Fibroblast of mammary gland (primary cell): ENCODE measurements at places on chromosomes 2 and 18.

GRCh38 chr2:219225350-219225749, 4.1 kb downstream of the ATG9A start:
- no peak for DNase-seq

DNA sequence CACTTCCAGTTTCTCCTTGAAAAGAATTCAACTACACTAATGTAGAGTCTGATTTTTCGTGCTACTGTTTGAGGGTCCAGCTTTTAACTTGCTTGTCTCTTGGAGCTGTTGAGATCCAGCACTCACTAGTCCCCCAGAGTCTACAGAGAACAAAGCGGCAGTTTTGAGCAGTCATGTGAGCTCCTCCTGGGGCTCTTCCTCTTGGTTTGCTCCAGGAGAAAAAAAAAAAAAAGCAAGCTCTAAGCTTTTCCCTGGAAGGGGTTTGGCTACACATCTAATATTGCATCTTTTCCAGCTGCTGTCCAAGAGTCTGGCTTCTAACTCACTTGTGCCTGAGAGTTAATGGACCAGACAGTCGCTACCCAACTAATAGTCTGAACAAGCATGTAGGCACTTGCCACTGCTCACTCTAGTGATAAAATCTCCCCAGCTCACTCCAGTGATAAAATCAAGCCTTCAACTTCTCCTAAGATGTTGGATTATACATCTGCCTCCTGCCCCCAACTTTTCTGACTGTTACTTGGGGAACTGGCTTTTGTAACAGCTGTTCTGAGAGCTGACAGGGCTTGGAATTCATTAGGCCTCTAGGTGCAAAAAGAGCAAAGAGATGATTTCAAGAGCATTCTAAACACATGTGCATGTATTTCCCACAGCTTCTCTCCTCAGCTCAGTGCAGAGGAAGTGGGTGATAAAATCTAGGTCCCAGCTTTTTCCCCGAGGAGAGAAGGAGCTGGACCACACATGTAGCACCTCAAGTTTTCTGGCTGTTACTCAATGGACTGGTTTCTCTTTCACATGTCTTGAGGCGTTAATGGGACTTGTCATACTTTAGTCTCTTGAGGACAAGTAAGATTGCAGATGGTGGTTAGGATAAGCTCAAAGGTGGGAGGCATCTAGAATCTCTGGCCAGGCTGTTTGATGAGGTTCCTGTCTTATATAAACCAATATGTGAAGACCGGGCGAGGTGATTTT, 750.5 kb downstream of the LRP1B start:
- DNase-seq: no peak

DNA sequence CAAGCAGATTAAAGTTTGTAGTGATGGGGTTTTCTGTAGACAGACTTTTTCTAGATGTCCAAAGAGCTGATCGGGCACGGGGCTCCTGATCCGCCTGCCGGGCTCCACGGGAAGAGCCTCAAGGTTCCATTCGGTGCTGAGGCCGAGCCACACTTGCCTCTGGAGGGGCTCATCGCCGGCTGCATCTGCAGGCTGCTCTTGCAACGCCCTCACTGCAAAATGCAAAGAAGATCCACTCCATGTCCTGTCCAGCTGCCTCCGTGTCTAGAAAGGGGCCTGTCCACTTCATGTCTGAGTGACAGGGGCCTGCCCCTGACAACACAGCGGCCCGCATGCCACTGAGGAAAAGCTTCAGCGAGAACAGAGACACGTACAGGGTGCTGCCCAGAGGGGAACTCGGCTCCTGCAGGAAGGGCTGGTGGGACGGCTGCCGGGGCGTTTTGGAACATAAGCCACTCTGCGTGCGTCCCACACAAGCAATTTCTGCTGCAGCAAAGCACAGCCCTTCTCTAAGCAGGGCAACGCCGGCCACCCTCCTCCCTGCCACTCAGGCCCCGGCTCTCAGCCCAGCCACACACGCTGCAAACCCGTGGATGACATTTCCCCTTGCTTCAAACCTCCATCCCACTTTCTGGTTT, 53.6 kb upstream of the CTDP1 start:
- no peak for DNase-seq

DNA sequence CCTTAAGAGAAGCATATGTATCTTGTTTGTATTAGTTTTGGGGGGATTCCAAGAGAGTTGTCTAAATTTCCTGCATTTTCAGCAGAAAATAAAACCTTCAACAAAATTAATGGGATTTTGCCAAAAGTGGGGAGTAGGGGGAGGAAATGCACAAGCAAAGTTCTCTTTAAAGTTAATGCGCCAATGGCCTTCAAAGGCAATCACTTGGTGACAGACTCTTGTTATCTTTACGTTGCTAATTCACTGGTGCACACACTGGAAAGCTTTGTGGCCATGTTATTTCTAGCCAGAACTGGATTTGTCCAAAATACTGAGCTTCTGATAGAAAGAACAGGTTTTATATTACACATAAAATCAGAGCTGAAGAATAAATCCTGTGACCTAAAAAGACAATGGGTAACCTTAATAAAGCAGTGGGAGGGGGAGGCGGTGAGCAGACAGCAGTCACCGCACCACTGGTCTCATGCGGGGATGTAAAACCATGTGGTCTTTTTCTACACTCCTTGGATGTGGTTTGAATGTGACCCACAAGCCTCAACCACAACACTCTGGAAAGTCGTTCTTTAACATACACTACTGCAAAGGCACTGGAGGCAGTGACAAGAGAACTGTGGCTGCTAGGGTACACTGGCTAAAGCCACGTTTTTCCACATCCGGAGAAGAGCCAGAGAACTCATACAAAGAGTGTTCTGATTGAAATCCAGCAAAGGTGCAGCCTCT, 176.9 kb upstream of the SMAD7 start:
- DNase-seq: no peak

DNA sequence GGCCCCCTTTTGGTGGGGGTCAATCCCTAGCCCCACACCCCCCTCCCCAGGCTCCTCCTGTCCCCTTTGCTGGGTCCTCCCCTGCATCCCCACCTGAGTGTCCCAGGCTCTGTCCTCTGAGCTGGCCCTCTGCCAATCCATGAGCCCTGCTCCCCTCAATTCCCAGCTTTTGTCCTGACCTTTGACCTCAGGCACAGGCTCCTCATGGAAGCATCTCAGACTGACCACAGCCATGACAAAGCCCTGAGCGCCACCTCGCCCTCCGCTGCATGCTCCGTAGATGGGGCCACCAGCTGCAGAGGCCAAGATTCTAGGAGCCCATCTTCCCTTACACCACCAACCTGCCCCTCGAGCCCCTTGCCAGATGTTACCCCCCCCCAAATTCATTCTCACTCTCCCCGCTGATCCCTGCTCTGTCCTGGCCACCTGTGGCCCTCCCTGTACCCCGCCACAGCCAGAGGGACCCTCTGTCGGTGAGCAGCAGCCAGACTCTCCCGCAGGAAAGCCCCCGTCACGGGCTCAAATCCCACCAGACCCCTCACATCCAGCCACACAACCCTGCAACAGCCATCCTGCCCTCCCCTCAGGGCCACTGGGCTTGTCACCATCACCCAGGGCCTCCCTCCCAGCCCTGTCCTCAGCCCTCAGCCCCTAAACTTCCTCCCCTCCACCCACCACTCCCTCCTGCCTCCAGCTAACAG, 206.0 kb downstream of the MGAT5 start:
- DNase-seq: no peak

DNA sequence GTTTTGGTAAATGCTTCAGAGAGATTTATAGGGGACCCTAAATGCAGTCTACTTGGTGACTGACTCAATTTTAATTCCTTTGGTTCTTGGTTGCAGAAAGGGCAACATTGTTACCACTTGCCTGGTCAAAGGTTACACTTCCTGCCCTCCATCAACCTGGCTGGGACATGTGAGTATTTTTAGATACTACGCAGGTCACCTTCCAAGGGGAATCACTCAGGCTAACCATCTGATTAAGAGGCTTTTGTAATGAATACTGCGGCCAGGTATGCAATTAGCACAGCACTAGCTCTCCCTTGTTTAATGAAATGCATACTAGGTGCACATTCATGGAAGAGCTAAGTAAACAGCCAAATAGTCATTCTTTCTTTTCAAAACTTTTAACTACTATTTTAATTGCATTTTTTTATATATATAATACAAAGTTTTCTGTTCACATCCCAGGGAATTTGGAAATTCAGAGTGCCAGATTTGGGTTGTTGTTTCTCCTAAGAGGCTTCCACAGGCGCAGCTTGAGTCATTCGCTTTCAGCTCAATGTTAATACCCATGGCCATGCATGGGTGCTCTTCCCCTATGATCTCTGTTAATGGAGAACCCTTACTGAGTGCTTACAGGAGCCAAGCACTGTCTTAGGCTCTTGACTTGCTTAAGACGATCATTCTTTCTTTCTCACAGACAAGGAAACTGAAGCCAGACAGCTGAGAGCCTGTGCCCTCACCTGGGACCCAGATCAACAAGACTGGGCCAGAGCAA, 152.2 kb downstream of the MTX2 start:
- peak; percentile 5 for DNase-seq

GRCh38 chr2:43537137-43537536, 58.7 kb downstream of the THADA start:
- DNase-seq: no peak

- DNase-seq: no peak
These were observed 61.7 kb downstream of the TCF7L1 start for GRCh38 chr2:85194780-85195480.

DNA sequence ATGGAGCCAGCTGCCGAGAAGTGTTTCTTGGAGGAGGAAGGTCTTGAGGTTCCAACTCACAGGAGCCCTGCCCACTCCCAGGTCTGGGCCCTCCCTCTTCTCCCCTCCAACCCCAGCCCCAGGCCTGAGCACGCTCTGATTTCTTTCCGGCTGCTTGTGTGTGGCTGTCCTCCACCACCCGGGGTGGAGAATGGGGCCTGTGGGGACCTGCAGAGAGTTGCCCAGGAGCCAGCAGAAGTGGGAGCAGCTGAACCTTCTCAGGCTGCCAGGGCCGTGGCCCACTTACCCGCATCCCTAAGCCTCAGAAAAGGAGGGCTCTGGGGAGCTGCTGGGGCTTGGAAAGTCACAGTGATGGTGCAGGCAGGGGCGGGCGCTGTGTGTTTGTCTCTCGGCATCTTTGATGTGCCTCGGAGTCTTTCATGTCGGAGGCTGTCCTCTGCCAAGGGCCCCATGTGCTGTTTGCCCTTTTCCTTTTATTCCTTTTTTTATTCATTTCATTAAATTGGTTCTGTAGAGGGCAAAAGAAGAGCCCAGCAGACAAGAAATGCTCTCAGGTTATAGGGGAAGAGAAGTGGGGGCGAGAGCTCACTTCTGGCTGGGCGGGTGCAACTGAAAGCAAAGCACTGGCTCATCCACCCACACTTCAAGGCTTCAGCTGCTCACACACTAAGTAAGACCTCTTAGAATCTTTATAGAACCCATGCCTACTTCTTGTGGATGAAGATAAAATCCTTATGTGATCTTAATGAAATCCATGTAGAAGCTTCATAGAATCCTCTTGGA, 52.5 kb downstream of the SDC1 start:
- no peak for DNase-seq

DNA sequence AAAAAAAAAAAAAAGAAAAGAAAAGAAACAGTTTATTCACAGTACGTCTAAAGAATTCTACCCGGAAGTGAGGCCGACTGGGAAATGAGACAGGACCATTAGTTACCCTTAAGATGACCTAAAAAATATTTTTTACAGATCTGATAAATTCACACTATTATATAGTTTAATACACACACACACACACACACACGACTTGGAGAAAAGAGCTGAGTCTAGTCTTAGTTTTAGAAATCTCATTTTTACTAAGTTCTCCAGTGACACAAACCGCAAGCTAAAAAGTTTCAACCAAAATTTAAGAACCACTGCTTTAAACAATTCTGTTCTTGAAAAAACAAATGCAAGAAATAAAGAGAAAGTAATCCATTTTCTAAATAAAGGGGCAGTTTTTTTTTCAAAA, 27.1 kb downstream of the ST3GAL5 start:
- DNase-seq: no peak

GRCh38 chr2:9488583-9489547, 14.5 kb downstream of the IAH1 start:
- peak; percentile 67 for DNase-seq
